ENCODE measurements at places on chromosomes 11 and 22.

GRCh38 chr11:69879729-69880005 lies 60.5 kb upstream of the FGF3 start:
- DNase-seq = no peak

DNA sequence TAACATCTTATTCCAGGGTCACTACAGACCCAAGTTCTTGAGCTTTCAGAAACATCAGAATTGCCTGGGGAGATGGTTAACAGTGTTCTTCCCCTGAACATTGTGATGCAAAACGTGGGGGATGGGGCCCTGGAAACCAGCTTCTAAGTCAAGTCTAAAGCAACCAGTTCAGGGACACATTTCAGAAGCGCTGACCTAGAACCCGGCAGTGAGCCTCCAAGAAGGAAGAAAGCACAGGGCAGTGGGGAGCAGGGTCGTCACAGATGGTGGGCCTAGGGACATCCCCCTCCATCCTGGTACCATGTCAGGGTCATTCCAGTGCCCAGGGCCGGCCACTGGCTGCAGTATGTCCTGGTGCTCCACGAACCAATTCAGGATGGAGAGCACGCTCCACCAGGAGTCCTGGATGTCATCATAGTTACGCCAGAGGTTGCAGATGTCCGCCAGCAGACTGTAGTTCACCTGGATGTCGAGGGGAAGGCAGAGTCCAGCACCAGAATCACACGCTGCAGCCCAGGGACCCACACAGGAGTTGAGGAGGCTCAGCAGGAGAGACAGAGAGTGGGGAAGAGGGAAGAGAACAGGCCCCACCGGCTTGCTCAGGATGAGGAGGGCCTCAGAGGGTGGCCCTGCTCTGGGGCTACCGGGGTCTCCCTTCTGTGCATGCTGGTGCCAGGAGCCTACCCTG lies 5.0 kb downstream of the NAGA start:
- no peak for DNase-seq

DNA sequence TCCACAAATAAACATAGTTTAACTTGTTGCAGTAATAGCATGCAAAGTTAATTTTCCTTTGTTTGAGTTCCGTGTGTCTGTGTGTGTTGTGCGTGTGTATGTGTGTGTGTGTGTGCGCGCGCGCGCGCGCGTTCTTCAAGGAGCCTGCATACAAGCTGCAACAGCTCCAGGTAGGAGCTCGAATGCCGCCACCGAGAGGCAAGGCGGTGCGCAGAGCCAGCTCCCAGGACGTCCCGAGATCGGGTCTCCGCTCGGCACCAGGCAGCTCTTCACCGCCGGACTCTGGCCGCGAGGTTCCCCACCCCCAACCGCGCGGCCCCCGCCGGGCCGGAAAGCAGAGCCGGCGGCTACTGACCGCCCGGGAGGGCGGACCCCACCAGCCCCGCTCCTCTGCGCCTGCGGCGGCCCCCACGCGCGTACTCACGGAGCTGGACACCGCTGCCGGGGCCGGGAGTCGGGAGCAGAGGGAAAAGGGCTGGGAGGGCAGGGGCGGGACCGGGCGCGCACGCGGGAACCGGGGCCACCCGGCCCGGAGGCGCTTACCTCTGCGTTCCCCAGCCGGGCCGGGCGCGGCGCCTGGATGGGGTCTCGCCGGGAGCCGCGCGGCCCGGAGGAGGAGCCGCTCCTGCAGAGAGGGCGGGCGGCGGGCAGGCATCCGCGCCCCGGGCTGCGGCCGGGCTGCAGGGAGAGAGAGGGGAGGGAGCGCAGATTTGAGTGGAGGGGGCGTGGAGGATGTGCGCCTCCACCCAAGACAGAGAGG lies 40.4 kb upstream of the AKIP1 start:
- peak; percentile 88 for DNase-seq

GRCh38 chr11:45511566-45511965 lies 153.9 kb downstream of the CHST1 start:
- peak; percentile 81 for DNase-seq

DNA sequence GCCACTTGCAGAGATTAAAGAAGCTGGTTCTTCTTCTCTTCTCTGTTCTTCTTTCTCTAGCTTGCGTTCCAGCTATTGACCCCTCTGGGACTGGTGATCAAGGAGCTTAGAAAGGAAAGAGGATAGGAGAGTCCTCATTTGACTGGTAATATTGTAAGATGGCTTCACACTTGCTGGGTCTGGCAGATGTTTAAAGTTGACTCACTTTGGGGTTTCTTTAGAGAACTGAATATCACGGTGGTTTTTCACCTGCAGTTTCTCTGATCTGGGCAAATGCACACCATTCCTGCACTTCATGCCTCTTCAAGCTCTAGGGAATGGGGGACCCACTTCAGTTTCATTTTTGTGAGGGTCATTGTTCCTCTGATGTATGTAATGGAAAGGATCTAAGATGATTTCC lies 41.8 kb upstream of the DEUP1 start:
- no peak for DNase-seq

GRCh38 chr11:59417023-59417422 lies 9.2 kb downstream of the OR5A2 start:
- no peak for DNase-seq

DNA sequence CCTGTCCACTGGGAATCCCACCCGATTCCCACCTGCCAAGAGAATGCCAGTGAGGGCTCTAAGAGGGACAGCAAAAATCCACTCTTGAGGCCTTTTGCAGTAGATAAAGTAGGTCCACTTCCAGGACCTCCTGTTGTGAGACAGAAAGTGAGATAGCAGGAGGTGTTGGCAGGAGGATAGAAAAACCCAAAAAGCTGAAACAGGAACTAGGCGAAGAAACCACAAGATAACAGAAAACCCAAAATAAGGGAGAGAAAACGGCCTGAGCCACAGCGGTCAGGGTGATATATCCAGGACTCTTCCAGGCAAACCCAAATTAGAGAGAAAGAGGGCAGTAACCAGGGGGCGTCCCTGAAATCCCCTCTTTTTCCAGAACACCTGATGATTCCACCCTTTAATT lies 79.7 kb upstream of the LINC01488 start:
- DNase-seq = no peak

Measured in eye (tissue), 1 donor.